ENCODE measurements at places on chromosomes 16 and 17.

DNA sequence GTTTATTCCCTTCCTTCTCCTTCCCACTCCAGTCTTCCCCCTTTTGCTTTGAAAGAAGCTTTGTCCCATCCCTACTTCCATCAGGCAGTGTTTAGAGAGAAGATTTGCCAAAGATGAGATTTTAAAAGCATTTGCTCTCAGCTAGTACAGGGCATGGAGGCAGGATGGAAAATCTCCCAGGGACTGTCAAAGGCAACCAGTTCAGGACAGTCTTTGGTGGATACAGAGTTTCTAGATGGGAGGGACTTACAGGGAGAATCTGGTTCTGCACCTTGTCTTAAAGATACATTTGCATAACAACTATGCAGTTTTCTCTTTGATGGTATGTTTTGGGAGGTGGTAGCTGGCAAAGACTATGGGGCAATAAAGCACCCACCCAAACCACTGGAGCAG, 26.2 kb downstream of the CHD9 start:
- no peak for DNase-seq

DNA sequence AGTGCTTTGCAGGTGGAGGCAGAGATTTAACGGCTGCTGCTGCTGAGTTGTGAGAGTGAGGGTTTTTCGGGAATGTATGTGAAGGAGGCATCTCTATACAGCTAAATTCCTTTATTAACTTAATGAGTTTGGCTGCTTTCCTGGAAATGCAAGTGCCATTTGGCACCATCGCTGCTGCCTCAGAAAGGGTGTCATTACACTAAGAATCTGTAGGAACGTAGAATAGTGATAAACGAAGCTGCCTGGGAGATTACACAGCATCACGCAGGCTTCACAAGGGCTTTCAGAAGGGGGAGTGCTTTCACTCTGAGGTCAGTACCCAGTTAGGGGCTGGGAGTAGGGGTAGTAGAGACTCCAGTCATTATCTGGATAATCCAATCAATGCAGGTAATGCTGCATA, 14.1 kb upstream of the NLRP1 start:
- DNase-seq, result no peak

DNA sequence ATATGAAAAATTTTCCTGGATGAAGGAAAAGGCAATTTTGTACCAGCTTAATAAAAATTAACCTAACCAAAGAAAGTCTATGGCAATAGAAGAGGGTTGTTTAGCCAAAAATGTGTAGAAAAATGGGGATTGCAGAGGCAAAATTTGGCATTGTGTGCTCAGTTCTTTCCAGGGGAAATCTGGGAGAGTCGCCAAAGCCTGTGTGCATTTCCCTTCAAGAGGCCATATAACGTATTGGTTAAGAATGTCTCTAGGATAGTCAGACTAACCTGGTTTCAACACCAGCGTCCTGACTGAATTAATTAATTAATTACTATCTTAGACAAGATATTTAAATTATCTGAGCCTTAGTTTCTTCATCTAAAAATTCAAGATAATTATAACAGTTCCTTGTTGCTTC, 44.8 kb upstream of the HLF start:
- no peak for DNase-seq

DNA sequence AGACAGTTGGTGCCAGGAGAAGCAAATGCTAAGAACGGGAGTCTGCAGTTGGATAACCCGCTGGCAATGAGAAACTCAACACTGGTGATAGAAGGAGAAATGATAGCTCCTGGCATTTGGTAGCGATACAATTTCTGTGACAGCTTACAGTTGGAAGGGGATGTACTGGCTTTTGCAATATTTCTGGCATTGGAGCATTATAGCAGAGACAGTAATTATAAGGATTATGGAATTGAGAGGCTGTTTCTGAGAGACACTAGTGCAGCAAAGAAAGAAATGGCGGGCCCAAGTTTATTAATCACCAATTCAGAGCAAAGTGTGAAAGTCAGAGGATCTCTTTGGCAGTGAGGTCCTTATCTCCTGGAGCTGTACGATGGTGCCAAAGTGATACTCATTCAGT, 16.1 kb upstream of the SDK2 start:
- no peak for DNase-seq

DNA sequence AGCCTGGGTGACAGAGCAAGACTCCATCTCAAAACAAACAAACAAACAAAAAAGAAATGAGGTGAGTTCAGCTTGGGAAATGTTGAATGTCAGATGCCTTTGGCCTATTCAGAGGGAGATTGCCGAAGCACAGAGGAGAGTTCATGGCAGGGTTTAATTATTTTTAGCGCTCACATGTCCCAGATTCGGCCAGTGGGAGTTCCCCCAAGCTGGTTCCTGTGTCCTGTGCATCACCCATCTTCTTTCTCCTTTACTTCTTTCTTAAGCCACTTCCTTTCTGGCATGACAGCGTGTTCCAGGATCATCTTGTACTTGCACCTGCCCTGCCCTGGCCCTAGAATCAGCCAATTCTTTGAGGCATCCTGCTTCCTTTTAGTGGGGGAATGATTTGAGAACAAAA, 9.2 kb downstream of the MPV17L start:
- DNase-seq, result no peak

DNA sequence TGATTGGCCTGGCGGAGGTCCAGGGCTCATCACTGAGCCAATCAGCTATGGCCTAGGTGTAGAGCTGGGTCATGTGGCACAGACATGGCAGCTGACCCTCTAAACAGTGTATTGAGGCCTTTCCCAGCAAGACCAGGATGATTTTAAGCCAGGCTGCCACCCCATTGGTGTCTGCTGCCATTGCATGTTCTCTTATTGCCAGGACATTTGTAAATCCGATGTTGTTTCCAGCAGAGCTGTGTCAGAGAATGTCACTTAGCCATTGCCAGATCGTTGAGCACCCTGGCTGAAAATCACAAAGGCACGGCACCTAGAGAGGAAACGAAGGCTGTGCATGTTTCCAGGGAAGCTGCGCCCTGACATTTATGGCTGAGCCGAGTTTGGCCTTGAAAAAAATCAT, 33.4 kb downstream of the RBFOX1 start:
- no peak for DNase-seq

- no peak for DNase-seq
Observed at GRCh38 chr17:45146166-45146565, 2.1 kb upstream of the HEXIM1 start.

- DNase-seq, result no peak
Observed at GRCh38 chr17:79852748-79853147, 13.5 kb upstream of the CBX4 start.

DNA sequence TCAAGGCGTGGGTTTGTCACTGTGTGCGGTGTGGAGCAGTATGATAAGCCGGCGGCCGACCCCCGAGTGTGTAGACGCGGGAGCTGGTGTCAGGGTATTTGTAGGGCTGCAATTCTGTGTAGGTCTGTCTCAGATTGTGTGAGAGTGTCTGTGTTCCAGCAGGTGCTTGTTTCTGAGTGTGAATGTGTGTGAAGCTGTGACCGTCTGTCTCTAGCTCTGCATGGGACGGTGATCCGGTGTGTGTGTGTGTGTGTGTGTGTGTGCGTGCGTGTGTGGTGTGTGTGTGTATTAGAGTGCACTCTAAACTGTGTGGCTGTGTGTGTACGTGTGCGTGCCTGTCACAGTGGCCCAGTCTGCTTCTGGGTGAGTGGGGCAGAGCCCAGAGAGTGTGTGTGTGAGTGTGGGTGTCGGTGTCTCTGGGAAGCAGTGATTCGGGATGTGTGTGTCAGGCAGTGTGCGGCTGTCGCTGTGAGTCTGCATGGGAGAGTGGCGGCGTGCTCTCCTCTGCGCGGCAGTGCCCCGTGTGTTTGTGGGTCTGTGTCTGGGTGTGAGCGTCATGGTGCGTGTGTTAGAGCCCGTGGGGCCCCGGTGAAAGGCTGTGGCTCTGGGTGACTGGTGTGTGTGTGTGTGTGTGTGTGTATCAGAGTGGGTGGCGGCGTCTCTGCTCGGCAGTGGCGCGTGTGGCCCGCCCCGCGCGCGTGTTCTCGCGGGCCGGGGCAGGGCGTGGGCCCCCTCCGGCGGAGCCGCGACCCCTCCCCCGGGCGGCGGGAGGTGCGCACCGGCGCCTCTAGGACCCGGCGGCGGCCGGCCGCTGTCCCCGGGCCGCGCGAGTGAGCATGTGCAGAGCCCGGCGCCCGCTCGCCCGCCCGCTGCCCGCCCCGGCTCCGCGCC, at the start of gene WSCD1:
WSCD1 (plus strand) TSS at position 841 of the 891 bp plus-strand sequence. CDS start 10,280 bp downstream, outside the sequence.
- DNase-seq, result no peak

GRCh38 chr17:47952171-47953021, 5.3 kb downstream of the PRR15L start:
- DNase-seq, result no peak

- DNase-seq, result no peak
Observed at GRCh38 chr17:79792984-79793923, 3.6 kb downstream of the CBX8 start.

DNA sequence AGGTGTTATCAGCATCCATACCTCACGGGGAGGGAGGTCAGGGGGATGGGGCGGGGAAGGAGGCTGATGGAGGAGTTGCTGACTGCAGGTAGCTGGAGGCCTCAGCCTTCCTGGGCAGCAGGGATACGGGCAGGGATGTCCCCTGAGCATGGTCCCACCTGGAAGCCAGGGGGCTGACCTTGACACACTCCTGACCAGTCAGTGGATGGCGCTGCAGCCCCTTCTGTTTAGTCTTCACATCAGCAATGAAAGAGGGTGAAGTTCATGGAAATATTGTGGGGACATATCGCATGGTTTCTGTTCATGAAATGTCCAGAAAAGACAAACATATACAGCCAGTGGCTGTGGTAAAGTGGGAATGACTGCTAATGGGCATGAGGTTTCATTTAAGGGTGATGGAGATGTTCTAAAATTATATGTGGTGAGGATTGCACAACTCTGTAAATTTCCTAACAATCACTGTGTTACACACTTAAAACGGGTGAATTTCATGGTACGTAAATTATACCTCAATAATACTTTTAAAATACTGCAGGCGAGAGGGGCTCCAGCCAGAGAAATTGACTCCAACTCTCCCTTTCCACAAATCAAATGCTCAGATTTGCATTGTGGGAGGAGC, 489.6 kb downstream of the CDH13 start:
- DNase-seq, result no peak
